Kasumi-1 (cell line): ENCODE measurements at places on chromosomes 3 and 15.

GRCh38 chr15:85582131-85583079 is 202.0 kb downstream of the AKAP13 start:
- DNase-seq: peak; percentile 75

GRCh38 chr15:77350792-77351191 is 69.1 kb downstream of the PEAK1 start:
- DNase-seq: no peak

GRCh38 chr3:43755516-43756200 is 64.9 kb downstream of the ABHD5 start:
- no peak for DNase-seq

DNA sequence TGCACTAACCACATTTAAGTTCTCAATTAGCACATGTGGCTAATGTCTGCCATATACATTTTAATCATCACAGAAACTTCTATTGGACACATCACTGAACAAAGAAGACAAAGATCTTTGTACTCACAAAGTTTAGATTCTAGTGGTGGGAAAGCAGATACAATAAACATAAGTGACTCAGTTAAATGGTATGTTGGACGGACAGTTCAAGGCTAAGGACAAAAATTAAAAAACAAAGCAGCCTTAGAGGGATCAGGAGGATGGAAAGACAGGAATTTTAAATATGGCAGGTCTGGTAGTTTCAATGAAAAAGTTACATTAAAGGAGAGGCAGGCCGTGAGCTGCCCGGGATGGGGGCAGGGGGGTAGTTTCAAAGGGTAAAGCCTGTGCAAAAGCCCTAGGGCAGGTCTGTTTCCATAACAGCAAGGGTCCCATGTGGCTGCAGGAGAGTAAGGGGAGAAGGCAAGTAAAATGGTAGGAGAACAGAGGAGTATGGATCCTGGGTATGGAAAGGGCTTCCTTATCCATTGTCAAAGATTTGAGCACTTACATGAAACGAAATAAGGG is 220.7 kb downstream of the FHIT start:
- DNase-seq: no peak

- DNase-seq: peak; percentile 69
These were observed 14.4 kb upstream of the ANKRD28 start for GRCh38 chr3:15812183-15812582.

DNA sequence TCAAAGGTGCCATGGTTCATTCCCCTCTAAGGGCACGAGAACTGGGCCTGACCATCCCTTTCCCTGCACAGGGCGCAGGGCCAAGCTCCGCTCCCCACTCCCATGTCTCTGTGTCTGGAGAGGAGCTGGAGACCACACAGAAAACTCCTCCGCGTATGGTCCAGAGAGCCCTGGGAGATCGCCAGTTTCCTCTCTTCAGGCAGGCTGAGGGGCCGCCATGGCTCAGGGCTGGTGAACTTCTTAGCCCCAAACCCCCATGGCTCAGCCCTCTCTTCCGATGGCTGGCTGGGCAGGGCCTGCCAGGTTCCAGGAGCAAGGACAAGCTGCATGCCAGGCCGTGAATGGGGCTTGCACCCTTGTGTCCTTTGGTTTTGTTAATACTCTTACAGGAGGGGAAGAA is 52.9 kb downstream of the EXOG start:
- no peak for DNase-seq

- DNase-seq: no peak
These were observed 593 bp upstream of the RSL24D1 start for GRCh38 chr15:55197362-55197705.

GRCh38 chr3:46027021-46027705 is at the start of gene XCR1:
XCR1 (minus strand) TSS chr3:46027483; CDS start chr3:46021947, 5,536 bp downstream.
- DNase-seq: no peak

- no peak for DNase-seq
These were observed 42.9 kb upstream of the ACTC1 start for GRCh38 chr15:34838282-34838681.

DNA sequence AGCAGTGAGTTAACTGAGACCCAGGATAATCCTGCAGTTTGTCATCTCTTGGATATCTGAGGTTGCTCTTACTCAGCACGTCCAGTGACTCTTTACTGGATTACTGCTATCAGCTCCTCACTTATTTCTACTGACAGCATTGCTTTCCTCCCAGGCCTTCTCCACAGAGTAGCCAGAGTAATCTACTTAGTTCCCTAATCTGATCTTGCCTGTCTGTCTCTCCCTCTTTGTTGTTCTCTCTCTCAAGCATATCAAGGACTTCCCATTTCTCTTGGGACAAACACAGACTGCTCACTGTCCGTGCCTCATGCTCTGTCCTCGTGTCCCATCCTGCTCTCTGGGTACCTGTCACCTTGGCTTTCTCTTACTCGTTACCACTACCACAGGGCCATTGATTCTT is 376.2 kb downstream of the FEZF2 start:
- peak; percentile 17 for DNase-seq
